CD4-positive, alpha-beta T cell treated with Interleukin-2 at 100 ng/mL for 4 hours (primary cell): ENCODE measurements at places on chromosomes 3 and 15.

- DNase-seq = peak; percentile 81
These were observed 49.7 kb upstream of the SCAANT1 start for GRCh38 chr3:63961891-63962290.

- DNase-seq = no peak
These were observed 22.0 kb downstream of the COLQ start for GRCh38 chr3:15499536-15499935.

DNA sequence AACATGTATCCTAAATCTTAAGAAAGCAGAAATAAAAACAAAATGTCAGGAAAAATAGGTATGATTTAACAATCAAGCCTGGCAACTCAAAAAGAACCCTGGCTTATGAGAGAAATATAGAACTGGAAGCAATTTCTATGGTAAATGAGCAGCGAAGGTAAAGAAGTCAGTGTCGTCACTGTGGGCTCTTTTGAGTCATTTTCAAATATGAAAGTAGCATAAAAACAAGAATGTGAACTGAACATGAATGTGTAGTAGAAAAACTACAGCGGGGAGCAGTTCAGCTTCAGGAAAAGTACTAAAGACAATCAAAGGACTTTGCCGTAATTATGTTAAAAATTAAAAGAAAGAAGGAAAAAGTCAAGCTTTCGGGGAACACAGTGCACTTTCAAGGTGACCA lies 17.5 kb downstream of the LSG1 start:
- DNase-seq = no peak

GRCh38 chr15:68888419-68888818 lies 41.9 kb upstream of the SPESP1 start:
- no peak for DNase-seq

DNA sequence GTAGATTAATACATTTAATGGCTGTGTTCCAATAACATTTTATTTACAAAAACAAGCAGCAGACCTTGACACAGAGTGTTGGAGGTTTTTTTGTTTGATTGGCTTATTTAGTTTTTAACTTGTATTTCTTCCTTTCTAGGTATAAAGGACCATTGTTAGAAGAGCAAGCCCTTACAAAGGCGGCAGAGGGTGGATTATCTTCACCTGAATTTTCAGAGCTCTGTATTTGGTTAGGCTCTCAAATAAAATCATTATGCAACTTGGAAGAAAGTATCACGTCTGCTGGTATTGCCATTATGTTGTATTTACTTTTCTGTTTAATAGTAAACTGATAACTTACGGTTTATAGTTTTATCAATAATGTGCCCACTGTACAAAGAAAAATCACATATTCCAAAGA lies 10.0 kb downstream of the FAM98B start:
- DNase-seq = no peak

GRCh38 chr15:55789066-55789660 lies 46.2 kb upstream of the PRTG start:
- DNase-seq = peak; percentile 44

DNA sequence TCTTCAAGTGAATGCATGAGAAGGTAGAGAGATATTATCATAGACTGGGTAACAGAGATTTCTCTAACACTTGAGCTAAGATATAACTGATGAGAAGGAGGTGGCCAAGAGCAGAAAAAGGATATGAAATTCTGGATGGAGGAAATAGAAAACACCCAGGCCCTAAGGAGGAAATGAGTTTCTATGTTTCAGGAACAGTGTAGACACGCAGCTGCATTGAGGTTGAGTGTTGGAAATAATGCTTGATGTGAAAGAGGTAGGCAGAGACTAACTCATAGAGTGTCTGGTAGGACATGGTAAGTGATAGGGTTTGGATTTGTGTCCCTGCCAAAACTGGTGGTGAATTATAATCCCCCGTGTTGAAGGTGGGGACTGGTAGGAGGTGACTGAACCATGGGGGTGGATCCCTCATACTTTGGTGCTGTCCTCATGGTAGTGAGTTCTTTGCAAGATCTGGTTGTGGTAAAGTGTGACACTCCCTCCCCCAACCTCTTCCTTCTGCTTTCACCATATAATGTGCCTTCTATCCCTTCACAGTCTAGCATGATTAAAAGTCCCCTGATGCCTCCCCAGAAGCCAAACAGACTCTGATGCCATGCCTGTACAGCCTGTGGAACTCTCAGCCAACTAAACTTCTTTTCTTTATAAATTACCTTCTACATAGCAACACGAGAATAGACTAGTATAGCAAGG lies 787.3 kb downstream of the EDEM1 start:
- no peak for DNase-seq

GRCh38 chr15:70258369-70259027 lies 160.8 kb upstream of the TLE3 start:
- peak; percentile 59 for DNase-seq

GRCh38 chr15:62850318-62850717 lies 192.2 kb upstream of the TPM1 start:
- no peak for DNase-seq

- DNase-seq = no peak
These were observed 547.3 kb downstream of the MECOM start for GRCh38 chr3:169116056-169116693.

- no peak for DNase-seq
These were observed 53.5 kb upstream of the CCDC54 start for GRCh38 chr3:107323723-107324122.

DNA sequence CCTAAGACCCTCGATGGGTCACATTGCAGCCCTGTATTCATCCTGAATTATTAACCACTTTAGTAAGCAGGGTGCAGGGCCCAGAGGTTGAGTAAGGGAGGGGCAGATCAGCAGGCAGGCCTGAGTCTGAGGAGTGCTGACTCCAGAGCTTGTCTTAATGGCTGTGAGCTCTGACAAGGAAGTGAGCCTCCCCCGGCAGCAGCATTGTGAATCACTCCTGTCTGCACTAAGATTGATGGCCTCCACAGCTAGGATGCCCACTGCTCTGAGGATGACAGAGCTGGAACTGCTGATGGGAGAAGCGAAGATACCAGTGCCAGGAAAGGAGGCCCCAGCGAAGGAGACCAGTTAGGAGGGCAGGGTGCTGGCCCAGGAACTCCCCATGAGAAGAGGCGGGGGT lies 46.5 kb upstream of the CCDC174 start:
- DNase-seq = no peak

- DNase-seq = no peak
These were observed 8.5 kb downstream of the TNK2 start for GRCh38 chr3:195899701-195900435.

- no peak for DNase-seq
These were observed 230.0 kb downstream of the XXYLT1 start for GRCh38 chr3:195040773-195041520.

DNA sequence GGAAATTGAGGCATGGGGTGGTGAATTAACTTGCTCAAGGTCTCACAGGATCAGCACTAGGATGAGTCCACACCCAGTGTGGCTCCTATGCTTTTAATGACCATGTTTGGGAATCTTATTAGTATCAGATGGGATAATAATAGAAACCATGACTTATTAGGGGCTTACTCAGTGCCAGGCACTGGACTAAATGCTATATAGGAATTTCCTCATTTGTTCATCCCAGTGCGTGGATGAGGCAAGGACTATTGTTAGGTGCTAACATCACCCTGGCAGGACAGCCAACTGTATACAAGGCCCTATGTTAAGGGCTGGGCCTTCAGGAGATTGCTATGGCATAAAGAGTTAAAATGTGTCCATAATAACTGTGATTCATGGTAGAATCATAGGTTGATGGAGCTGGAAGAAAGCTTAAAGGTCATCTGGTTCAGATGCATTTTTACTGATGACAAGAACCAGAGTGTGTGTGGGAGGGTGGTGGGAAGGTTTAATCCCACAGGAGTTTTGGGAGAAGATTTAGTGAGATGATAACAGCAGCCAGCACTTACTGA lies 4.7 kb upstream of the FEM1B start:
- DNase-seq = no peak
